ENCODE measurements at places on chromosomes 4 and X.

- no peak for DNase-seq
These were observed 445.2 kb downstream of the GRXCR1 start for GRCh38 chr4:43337707-43338106.

DNA sequence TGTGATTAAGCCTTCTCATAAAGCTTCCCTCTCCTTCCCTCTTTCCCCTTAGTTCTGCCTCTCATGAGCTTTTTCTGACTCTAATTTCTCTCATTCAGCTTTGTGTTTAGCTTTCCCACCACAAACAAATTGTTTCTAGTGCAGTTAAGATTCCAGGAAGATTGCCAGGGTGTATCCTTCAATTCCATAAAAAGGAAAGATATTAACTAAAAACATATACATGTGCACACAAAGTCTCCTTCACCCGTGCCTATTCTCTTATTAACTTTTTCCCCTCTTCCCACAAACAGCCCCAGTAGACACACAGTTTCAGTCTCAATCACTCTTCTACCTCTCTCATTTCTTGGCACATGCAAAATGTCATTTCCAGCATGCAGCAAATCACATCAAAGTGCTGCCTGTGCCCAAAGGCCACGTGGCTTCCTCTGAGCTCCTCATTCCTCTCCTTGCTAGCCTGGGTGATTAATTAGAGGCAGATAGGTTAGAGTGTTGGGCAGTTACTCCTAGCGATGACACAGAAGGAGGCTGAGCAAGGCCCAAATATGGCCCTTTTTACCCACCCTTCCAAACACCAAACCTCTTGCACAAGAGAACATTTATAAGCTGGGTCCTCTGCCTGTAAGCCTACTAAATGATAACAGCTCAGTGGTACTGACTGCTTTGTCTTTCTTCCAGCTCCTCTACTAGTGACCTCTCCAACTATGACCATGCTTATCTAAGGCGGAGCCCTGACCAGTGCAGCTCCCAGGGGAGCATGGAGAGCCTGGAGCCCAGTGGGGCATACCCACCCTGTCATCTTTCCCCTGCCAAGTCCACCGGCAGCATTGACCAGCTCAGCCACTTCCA lies 159.6 kb downstream of the SOWAHB start:
- no peak for DNase-seq

- no peak for DNase-seq
These were observed 22.8 kb downstream of the SMS start for GRCh38 chrX:21963269-21963668.

DNA sequence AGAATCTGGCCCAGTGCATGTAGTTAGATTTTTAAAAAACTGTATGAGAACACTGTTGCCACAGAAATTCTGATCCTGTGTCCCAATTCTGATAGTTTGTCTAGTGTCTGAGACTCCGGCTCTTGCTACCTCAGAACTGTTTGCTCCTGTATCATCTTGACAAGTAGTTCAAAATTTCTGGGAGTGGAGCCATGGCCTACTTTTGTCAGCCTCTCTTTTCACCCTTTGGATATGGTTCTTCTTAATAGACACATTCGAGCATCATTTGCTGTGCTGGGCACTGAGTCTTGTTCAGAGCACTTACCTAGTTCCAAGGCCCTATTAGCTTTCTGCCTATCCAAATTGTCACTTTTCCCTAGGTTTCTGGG lies 46.9 kb downstream of the ATP10D start:
- no peak for DNase-seq

GRCh38 chrX:88886908-88887307 lies 139.9 kb downstream of the CPXCR1 start:
- no peak for DNase-seq

DNA sequence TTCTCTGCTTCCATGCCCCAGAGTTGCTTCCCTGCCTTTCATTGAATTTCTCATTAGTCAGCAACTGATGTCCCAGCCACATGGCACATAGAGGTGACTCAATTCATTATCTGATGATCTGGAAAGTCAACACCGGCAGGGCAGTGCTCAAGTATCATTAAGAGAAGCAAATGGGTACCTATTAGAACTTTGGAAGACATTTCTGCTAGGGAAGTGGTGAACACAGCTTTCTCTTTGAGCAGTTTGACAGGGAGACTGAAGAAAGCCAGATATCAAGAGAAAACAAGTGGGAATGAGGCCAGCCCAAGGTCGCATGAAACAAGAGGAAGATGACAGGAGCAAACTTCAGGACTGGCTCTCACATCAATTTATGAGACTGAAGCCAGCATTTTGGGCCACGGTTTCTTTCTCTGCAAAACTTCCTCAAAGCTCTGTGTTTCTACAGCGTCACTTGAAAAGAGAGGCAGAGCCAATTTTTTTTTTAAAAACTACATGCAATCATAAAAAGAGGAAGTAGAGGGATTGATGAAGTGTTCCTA lies 108.3 kb upstream of the RPS6KA3 start:
- no peak for DNase-seq

DNA sequence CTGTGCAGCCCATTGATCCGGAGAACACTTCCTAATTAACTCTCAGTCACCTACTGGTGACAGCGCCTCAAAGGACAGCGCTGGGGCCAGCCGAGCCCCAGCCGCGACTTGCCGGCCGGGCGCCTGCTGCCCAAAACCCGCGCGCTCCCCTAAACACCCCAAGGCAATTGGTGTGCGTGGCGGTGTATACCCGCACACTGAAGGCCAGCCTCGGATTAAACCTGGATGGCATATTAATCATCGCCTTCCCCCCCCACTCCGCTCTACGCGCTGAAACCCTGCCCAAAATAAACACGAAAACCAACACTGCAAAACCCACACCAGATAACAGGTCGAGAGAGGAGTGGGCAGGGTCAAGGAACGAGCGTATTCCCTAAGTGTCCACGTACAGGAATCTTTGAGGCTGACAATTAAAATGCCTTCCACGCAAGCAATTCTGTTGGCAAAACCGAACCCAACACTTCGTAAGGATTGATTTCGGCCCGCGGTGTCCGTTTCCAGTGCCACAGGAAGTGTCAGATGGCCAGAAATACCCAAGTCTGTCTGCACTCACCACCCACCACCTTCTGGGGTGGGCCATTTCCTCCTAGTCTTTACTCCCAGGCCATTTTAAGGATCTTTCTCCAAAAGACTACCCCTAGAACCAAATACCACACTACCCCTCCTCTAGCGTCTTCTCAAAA lies 2.7 kb downstream of the BCOR start:
- no peak for DNase-seq

- DNase-seq, result no peak
These were observed 59.5 kb downstream of the PGRMC2 start for GRCh38 chr4:128227991-128228571.

DNA sequence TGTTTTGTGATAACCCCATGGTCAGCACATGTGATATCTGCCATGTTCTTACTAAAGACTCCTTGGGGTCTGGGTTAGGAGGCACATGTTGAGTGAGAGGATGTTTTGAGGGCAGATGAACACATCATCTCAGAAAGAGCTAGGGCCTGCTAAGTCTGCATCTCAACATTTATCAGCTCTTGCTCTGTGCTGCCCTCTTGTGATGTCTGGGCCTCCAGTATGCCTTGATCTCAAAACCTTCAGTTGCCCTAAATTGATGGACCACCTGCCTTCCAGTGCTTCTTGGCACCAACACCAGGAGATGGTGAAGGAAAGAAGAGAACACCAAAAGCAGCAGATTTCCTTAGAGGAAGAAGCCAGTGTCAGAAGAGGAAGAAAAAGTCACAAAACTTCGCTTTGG lies 22.5 kb downstream of the MID1 start:
- no peak for DNase-seq

- no peak for DNase-seq
These were observed 7.3 kb downstream of the REPS2 start for GRCh38 chrX:16953606-16954211.

DNA sequence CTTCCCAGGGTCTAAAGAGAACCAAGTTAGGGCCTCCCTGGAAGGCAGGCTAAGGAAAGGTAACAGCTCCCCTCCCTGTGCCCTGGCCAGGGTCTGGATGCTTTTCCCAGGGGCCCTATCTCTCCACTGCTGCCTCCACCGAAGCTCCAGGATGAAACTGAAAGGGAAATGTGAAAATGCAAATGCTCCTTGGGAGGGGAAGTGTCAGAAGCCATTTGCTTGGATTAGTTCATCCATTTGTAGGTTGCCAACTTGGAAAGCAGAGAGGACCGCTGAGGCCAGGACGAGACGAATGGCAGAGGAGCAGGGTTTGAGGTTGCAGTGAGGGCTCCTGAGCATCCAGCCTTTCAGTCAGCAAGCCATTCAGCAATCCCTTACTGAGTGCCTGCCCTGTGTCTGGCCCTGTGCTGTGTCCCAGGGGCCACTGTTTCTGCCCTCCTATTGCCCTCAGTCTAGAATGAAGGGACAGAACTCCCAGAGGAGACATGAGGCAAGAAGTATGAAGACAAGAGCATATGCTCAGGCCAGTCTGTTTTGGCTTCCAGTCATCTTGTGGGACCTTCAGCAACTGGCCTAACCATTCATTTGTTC lies 45.9 kb upstream of the PGRMC1 start:
- no peak for DNase-seq

GRCh38 chr4:77493829-77494551 lies 111.6 kb upstream of the CXCL13 start:
- DNase-seq, result no peak

GRCh38 chr4:124025000-124025399 lies 628.4 kb downstream of the SPRY1 start:
- DNase-seq, result no peak

GRCh38 chr4:40264995-40265909 lies 68.4 kb downstream of the RHOH start:
- no peak for DNase-seq

GRCh38 chrX:148504506-148504905 lies 4.1 kb downstream of the AFF2 start:
- DNase-seq, result no peak

DNA sequence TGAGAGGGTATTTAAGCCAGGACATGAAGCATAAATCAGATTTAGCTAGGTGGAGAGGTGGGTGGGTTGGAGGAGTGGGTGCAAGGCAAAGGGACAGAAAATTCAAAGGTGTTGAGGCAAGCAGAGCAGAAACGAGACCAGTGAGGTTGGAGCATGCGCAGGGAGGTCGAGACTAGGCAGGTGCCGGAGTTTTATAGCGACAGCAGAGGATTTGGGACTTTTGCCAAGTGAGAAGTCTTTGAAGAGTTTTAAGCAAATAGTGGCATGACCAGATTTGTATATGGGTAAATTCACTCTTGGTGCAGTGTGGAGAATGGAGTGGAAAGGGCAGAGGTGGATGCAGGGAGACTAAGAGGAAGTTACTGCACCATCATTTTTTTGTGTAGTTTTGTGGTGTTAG lies 107.0 kb upstream of the TLR2 start:
- no peak for DNase-seq

DNA sequence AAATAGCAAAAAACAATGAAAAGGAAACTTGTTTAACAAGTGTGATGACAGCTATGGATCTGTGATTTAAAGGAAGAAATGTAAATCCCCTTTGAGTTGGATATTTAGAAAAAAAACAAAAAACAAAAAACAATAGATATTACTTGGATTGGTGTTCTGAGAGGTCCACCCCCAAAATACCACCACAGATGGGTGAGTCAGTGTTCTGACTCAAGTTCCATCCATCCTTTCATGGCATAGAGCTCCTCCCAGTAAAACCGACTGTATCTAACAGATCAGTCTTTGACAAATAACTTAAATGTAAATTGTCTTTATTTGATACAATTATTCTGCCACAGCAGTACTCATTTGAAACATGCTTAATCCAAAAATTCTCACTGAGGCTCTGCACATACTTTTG lies 27.4 kb downstream of the TMPRSS11B start:
- DNase-seq, result no peak

- no peak for DNase-seq
These were observed 34.9 kb downstream of the GPR143 start for GRCh38 chrX:9730752-9731151.

DNA sequence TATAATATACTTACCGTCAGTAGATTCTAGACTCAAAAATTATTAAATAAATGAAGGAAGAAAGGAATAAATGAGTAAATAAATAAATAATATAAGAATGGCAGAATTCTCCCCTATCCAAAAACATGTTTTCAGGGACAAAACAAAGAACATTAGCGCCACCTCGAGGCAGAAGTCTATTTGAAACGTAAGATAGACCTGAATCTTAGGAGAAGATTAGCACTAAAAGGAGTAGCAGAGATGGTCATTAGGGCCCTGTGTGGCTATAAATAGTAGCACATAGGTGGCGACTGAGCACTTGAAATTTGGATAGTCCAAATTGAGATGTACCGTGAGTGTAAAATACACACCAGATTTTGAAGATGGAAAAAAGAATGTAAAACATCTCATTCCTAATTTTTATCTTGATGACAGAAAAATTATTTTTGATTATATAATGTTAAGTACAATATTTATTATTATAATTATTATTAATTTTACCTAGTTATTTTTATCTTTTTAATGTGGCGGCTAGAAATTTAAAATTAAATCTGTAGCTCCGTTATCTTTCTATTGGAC lies 24.3 kb upstream of the SRD5A3 start:
- no peak for DNase-seq

GRCh38 chr4:149183638-149184037 lies 632.0 kb downstream of the IQCM start:
- no peak for DNase-seq

DNA sequence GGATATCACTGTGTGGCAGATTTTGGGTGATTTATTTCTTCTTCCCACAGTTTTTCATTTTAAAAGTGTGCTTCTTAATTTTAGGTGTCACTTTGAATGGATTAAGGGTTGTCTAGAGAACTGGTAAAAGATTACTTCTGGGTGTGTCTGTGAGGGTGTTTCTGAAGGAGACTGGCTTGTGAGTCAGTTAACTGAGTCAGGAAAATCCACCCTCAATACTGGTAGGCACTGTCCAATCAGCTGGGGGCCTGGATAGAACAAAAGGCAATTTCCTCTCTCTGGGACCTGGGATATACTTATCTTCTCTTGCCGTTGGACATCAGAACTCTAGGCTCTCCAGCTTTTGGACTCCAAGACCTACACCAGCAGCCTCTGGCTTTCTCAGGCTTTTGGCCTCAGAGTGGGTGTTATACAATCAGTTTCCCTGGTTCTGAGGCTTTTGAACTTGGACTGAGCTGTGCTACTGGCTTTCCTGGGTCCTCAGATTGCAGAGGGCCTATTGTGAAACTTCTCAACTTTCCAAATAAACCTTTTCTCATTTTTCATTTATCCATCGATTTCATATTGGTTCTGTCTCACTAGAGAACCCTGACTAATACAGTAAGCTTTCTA lies 413.1 kb downstream of the GBA3 start:
- DNase-seq, result no peak

DNA sequence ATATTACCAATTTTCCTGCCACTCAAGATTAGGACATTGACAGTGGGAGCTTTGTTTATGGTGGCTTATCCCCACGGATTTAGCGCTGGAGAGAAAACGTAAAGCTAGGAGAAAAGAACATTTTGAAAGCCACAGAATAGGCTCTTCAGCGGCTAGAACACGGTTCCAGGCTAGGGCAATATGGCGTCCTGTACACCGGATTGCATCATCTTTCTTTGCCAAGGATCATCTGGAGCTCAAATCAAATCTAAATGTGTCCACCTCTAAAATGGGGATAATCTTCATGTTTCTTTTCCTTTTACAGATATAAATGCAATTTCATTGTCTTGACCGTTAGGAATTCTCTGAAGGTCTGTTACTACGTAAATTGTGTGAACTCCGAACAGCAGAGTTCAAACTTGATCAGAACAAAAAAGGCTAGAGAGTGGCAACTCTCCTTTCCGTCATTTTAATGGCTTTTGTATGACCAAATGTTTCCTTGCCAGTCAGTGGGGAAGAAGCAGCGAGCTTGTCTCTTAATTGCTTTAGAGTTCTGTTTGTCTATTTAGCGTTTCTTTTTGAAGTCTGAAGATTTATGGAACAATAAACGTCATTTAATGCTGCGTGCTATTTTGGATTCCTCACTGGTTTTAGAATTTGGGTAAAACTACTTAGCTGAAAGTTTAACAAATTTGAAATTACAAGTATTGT lies 2.6 kb upstream of the WWC2 start:
- no peak for DNase-seq

- no peak for DNase-seq
These were observed 870.2 kb downstream of the ADGRL3 start for GRCh38 chr4:62070291-62070852.

Data from coronary artery (tissue), 2 donors.